ENCODE measurements at places on chromosomes 4 and X.

DNA sequence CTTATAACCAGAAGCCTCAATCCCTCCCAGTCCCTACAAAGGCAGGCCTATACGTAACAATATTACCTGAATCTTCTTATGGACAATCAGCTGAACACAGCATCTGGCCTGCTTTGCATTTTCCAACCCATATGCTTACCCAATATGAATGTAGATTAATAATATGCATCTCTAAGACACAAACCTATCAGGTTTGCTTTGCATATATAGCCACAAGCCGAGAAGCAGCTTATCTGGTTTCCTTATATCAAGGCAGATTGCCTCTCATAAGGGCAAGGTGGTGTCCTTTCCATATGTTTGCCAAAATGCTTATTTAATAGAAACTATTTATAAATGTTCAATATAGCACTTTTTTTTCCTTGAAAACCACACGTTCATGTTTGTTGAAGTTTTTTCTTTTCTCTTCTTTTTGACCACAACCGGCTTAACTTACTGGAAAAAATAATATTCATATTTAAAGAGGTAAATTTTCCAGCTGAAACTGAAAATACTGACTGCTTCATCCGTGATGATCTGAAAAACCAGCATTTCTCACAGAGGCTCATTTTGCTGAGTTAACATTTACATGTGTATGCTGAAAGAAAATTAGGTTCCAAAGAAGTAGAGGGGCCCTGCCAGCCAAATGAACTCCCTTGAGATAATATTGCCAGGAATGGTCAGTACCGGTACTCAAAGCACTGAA, 3.8 kb downstream of the IL21 start:
- DNase-seq: no peak

DNA sequence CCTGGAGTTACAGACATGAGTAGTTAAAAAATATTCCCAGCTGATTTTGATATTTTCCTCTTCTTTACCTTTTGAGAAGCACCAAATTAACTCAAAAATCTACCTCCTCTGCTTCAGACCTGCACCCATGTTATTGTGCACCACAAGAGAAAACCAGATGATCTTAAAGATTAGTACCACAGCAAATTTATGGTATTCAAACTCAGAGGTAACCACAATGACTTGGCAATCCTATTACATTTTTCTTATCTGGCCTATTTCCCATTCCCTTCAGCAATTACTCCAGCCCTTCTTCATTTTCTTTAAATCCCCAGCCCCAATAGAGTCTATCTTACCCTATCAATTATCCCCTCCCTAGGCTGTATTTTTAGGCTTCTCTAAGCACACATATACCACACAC, 535.1 kb downstream of the FAT4 start:
- DNase-seq: no peak

DNA sequence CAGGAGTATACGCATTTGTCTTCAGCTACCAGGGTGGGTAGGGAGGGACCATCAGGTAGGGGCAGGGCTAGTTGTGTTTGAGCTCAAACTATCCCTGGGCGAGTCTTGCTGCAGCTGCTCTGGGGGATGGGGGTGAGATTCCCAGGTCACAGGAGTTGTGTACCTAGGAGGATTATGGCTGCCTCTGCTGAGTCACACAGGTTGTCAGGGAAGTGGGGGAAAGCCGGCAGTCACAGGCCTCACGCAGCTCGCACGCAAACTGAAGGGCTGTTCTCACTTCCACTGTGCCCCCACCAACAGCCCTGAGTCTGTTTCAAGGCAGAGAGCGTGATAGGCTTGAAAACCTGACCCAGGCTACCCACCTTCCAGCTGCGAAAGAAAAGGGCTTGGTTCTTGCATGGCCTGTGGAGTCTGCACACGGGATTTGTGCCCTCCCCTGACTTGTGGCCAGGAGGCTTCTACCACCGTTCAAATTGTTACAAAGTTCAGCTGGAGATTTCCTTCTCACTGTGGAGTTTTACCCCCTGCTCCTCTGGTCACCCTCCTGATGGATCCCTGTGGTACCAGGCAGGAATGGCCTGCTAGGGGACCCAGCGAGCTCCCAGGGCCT, 63.8 kb downstream of the ARFIP1 start:
- DNase-seq: no peak

DNA sequence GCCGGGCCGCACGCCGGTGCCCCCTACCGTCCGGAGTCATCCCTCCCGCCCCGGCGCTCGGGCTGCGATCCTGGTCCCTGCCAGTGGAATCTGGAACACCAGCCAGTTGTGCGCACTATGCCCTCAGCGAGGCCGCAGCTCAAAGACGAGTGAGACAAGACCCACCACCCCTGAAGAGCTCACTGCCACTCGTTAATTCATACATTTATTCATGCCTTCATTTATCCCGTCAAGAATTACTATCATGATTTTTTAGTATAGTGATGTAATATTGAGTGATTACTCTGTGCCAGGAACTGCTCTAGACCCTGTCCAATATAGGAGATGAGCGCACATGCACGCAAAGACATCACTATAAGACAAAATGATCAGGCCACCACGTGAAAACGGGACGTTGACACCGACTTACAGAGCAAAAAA, 247 bp upstream of the PPA2 start:
- no peak for DNase-seq

GRCh38 chrX:70433848-70434351, 10.7 kb upstream of the DLG3 start:
- peak; percentile 52 for DNase-seq

All from renal cortex interstitium (tissue), 15 donors.